ENCODE measurements at places on chromosomes 12 and 14.

DNA sequence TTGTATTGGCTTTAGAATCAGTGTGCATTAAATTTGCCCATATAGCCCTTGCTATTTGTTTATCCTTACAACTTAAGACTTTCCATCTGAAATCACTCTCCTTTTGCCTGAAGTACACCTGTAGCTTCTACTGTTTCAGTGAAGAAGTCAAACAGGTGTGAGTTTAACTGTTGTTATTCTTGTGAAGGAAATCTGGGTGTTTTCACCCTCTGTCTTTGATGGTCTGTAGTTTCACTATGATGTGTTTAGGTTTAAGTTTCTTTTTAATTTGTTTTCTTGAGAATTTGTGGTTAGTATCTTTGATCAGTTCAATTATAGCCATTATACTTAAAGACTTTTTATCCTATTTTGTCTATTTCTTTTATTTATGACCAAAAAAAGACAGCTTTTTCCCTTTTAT lies 68.9 kb upstream of the BBS10 start:
- no peak for DNase-seq

DNA sequence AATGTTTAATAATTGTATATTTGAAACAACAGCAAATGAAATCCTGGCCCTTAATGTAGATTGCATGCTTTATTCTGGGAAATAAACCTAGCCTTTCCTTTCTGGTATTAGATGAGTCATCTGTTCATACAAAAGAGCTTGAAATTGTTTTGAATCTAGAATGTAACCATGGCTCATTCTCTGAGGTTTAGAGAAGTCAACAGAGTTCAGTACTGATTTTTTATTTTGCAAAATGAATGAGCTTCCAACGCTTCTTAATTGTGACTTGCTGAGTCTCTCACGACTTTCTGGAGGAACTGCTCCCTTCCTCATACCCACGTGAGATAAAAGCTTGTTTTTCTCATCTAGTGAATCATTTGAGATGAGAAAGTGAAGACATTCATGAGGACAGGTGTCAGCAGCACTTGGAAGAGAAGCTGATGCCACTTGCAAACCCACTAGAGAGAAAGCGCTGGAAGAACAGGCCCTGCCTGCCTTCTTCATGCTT lies 509.6 kb downstream of the VRK1 start:
- DNase-seq: no peak

DNA sequence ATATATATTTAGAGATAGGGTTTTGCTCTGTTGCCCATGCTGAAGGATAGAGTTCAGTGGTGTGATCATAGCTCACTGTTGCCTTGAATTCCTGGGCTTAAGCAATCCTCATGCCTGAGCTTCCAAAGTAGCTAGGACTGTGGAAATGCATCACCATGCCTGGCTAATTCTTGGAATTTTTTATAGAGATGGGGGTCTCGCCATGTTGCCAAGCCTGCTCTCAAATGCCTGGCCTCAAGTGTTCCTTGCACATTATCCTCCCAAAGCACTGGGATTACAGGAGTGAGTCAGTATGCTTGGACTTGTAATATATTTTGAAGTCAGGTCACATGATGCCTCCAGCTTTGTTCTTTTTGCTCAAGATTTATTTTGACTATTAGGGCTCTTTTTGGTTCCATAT lies 178.0 kb downstream of the RPAP3 start:
- no peak for DNase-seq

DNA sequence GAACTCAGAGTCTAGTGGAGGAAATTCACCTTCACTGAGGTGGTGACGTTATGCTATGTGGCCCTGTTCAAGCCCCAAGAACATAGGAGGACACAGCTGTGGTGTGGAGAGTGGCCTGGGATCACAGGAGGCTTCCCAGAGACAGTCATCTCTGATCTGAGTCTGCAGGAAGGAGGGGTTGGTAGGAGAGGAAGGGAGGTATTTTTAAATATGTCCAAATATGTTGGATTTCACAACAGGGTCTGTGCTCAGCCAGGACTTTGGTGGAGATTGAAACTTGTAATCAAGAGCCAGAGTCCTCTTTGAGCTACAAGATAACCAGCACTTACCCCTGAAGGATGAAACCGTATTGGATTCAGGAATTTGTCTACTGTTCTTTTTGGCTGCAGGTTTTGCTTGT lies 26.4 kb upstream of the MED13L start:
- DNase-seq: no peak

DNA sequence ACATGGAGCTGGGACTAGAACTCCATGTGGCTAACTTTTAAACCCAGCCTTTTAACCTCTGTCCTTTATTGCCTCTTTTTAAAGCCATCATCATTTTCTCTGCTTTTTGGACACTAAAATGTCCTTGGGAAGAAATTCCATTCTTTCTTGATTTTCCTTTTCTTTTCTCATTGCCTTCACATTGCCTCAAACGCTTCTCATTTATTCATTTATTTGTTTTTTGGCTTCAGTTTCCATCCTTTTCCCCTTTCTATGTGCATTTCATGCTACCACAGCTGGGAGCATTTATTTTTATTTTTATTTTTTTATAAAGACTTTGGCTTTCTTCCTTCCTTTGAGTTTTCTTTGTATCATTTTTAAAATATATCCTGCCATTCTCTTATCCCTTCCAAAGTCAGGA lies 212.2 kb downstream of the DACT1 start:
- DNase-seq: no peak

Data from CD4-positive, alpha-beta memory T cell (primary cell).